ENCODE measurements at places on chromosomes 3 and 15.
A peak's percentile ranks its signal among the peaks of the same experiment; 100 is the strongest.

DNA sequence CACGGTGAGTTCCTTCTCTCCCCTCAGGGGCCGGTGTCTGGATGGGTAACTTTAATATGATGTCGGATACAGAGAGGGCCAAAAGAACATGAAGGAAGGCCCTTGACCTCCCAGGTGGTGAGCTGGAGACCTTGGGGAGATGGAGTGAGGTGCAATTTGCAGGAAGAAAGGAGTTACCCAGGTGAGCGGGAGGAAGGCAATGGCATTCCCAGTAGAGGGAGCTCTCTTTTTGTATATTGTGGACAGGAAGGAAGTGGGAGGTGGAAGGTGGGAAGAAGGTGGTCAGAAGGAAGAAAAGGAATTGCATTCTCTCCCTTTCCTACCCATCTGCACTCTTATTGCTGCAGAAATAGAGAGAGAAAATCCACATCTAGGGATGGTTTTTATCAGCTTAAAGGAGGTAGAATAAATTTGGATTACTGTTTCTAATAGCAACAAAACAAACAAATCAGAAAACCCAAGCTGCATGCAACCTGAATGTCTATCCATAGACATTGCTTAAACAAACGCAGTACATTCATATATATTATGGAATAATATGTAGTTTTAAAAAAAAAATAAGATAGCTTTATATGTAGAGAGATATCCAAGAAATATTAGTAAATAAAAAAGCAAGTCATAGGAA lies 169.0 kb upstream of the TSC22D2 start:
- no peak for DNase-seq

GRCh38 chr3:106805625-106806024 lies 571.6 kb upstream of the CCDC54 start:
- DNase-seq: no peak

GRCh38 chr15:101723171-101723873 lies 951 bp downstream of the TARS3 start:
- DNase-seq: peak; percentile 20

GRCh38 chr15:70447928-70448698 lies 315.2 kb downstream of the UACA start:
- no peak for DNase-seq

Measured in GM12891 (cell line).